ENCODE measurements at places on chromosomes 1 and 21. TPM values are rescaled to one million over a fixed set of nuclear protein-coding genes. Genes with fewer than 3 reads are reported as not detected.

RNF187 gene
- 39.4 TPM for total RNA-seq

RPE65 gene
- not detected for total RNA-seq

OR2T35 gene
- total RNA-seq: not detected

MAGOH gene
- total RNA-seq: 78.5 TPM

LIPI gene
- total RNA-seq: not detected

TNFRSF9 gene
- 1.9 TPM for total RNA-seq

KRTAP21-2 gene
- not detected for total RNA-seq

SPATA17 gene
- total RNA-seq: 0.07 TPM

MAP3K7CL gene
- total RNA-seq: 7.6 TPM

CCDC181 gene
- total RNA-seq: 0.74 TPM

AADACL4 gene
- total RNA-seq: not detected

SDF4 gene
- total RNA-seq: 116 TPM

SLC30A10 gene
- total RNA-seq: under 0.01 TPM

C1orf216 gene
- total RNA-seq: 22.7 TPM

ALX3 gene
- total RNA-seq: not detected

OR10K2 gene
- total RNA-seq: not detected

TFF2 gene
- total RNA-seq: not detected

B3GALT2 gene
- total RNA-seq: not detected

ALPL gene
- 0.13 TPM for total RNA-seq

F11R gene
- total RNA-seq: 242 TPM
